ENCODE measurements at places on chromosomes 4 and X.

DNA sequence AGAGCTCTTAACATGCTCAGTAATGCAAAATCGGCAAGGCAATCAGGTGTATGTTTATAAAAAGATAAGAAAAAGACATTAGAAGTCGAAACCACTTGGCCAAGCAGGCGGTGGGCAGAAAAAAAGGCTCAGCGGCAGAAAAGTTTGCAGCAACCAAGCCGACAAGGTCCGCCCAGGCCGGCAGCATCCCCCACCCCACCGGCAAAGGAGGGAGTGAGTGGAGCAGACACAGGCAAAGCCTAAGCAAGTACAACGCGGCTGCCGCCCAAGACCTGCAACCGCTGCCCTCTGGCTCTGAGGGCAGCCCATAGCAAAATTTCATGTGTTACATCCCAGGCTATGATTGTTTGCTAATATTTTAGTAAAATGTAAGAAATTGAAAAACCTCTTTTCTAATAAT is 125.4 kb upstream of the ZCCHC13 start:
- no peak for DNase-seq

DNA sequence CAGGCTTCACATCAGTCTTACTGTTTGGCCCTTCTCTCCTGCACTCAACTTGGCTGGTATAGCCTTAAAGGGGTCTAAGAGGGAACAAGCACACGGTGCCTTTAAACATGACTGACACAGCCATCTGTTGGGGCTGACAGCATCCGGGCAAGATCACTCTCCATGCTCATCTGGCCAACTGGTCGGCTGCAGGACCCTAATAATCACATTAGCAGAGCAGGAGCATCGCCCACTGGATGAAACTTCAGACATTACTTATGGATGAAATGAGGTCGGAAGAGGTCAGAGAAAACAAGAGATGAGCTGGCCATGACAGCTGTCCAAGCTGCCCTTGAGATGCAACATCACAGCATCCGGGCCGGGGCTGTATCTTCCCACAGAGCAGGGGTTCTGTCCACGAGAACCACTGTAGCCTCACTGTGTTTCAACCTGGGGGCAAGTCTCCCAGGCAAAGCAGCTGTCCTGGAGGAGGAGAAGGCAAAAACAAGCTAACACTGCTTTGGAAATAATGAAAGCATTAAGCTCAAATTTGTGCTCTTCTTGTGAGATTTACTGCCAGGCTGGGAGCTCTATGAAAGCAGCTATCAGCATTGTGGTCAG is 94.4 kb upstream of the TTC29 start:
- no peak for DNase-seq

DNA sequence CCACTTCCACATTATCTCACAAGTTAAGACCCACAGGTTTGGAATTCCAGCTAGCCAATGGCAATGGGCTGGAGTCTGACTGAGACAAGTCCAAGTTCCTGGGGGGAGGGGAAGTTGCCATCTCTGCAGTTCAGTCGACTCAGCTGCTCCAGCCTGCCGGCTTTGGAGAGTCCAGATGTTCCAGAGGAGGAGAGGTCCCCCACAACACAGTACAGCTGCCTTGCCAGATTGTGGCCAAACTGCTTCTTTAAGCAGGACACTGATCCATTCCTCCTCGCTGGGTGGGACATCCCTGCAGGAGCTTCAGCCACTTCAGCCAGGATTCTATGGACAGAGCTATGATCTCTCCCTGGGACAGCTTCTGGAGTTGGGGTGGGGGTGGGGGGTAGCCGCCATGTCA is 199.2 kb downstream of the EDA start:
- DNase-seq: no peak

- no peak for DNase-seq
These were observed 221.3 kb downstream of the RAB28 start for GRCh38 chr4:13262816-13263215.

GRCh38 chr4:3607690-3608552 is 75.7 kb upstream of the LRPAP1 start:
- no peak for DNase-seq

GRCh38 chr4:95636061-95636460 is 87.3 kb upstream of the UNC5C start:
- no peak for DNase-seq

GRCh38 chr4:138632856-138633579 is 382.6 kb upstream of the NOCT start:
- no peak for DNase-seq

DNA sequence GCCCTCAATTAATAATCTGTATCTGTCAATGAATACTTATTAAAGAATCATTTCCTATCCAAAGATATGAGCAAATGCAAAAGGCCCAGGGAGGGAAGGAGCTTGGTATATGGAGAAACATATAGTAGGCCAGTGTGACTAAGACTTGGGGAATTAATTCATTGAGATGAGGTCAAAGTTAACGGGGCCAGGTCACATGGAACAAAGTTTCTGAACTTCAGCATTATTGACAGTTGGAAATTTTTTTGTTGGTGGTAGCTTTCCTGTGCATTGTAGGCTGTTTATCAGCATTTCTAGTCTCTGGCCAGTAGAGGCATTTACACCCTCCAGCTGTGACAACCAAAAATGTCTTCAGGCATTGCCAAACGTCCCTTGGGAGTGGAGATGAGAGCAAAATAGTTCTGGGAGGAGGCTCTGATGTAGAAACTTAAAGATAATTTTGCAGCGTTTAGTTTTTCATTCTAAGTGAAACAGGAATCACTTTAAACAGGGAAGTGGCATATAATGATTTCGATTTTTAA is 202.0 kb downstream of the SLC4A4 start:
- DNase-seq: no peak

DNA sequence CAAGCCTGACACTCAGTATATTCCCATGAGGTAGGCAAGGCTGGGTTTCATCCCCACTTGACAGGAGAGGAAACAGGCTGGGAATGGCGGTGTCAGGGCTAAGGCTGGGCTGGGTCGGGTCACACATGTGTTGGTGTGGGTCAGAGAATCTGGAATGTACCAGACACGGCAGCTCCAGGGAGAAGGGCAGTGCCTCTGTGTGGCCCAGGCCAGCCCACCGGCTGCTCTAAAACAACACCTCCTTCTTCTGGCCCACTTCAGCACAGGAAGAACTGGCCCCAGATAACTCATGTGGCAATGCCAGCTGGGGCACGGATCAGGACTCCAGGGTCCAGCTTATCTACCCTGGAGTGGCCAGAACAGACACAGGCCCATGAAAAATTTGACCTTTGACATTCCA is 6.3 kb downstream of the HAUS7 start:
- no peak for DNase-seq

DNA sequence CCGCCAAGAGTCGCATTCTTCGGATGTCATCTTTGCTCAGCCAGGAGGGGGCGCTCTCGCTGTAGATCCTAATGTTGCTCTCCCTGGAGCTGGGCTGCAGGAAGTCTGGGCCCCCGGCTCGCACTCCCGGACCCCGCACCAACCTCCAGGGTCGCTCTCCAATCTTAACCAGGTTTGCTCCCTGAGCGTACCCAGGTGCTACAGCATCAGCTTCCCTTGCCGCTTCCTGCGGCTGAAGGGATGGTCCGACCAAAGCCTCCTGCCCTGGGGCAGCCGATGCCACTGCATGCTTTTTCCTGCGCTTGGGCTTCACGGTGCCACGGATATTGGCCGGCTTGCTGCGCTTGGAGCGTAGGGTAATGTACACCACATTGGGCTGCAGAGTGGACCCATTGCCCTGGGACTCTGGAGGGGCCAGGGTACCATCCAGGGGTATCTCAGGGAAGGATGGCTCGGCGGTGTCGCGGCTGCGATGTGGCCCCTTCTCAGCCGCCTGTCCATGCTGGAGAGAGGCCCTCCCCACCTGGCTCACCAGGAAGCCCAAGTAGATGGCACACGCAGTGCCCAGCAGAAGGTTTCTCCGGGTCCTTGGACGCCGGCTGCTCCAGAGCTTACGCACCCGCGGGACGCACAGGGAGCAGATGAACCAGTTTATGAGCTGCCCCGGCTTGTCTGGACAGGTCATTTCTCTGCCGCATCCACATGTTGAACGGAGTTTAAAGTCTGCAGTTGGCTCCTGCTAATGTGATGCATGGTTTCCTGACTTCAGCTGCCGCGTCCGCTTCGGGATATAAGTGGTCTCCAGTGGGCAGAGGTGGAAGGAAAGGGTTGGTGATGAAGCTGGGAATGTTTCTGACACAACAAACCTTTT is 1.9 kb downstream of the GASK1B start:
- no peak for DNase-seq

GRCh38 chrX:65677954-65678469 is 10.6 kb downstream of the MSN start:
- no peak for DNase-seq

GRCh38 chr4:78667325-78667724 is 108.8 kb upstream of the BMP2K start:
- DNase-seq: no peak

GRCh38 chrX:7941390-7942042 is 14.3 kb upstream of the PNPLA4 start:
- no peak for DNase-seq

- no peak for DNase-seq
These were observed 85.4 kb downstream of the RPS3A start for GRCh38 chr4:151184523-151185458.

DNA sequence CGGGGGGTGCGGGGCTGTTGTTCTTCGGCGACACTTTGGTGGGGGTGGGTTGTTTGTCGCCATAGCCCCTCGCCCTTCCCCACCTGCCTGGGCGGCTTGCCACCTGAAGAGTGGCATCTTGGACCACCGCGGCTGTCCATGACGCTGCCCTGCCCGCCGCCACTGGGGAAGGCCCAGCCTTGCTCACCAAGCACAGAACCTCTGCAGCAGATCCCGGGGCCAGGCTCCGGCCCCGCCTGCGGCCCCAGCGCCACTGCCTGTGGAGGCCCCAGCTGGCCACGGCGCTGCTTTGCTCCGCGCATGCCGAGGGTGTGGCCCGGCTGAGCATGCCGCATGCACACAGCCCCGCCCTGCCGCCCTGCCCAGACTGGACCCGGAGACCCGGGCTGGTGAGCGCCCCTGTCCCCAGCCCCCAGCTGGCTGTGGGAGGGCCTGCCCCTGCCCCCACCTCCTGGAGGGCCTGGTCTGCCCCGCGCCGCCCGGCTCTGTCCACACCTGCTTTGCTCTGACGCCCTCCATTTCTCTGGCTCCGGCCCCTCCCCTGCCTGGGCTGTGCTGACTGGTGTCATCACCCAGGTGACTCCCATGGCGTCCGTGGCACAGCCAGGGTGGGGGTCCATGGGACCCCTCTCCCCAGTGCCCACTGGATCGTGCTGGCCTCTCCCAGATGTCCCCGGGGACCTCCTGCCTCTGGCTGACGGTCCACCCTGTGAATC is 5.3 kb downstream of the NAT8L start:
- no peak for DNase-seq

- DNase-seq: no peak
These were observed 155.9 kb downstream of the STIM2 start for GRCh38 chr4:27016551-27016950.

DNA sequence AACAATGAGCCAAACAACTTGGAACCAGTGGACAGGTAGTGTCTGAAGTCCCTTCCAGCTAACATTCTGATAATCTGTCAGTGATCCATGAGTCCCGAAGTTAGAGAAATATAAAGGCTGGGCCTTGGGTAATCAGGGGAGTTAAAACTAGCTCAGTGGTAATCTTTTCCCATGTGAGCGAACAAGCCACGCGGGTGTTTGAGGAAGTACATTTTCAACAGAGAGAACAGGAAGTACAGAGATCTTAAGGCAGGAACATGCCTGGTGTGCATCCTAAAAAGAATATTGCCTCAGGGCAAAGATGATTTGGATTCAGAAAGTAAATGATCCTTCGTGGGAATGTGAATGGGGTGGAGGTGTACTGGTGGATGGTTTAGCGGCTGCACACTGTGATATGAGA is 42.9 kb downstream of the FNIP2 start:
- DNase-seq: no peak

GRCh38 chr4:77952457-77952856 is 89.8 kb downstream of the MRPL1 start:
- DNase-seq: no peak

- DNase-seq: no peak
These were observed 288.5 kb downstream of the TENM3 start for GRCh38 chr4:182531555-182532162.

GRCh38 chrX:125319646-125320521 is at the start of gene TEX13C:
TSS of gene TEX13C (plus strand) at chrX:125319871. CDS start at chrX:125320120, 249 bp downstream.
- DNase-seq: no peak

- no peak for DNase-seq
These were observed 317 bp downstream of the CMC4 start for GRCh38 chrX:155070663-155070974.

DNA sequence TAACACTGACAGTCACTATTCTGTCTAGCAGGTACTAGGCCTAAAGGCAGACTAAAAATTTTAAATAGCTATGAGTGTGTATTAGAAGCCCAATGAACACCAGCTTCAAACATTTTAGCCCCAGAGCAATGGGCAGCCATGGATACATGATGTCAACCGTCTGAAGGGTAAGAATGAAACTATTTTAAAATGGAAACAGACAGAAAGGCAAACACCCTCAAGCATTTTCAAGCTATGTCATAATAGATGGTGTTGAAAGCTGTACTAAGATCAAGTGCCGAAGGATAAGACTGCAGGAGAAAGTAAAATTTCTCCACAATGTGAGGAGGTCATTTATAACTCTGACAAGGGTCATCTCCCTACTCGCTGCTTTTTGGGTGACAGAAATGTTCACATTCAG is 225.0 kb downstream of the COL25A1 start:
- no peak for DNase-seq
